Smooth muscle cell of bladder (primary cell): ENCODE measurements at places on chromosomes 7 and 10. TPM values are rescaled to one million over a fixed set of nuclear protein-coding genes. Genes with fewer than 3 reads are reported as not detected.

The CHCHD1 gene
- 22.2 and 25.9 TPM in 2 replicates for total RNA-seq

The NODAL gene
- not detected in 2 replicates for total RNA-seq

The RPEL1 gene
- under 0.01 TPM in 1 of 2 replicates, not detected in the other for total RNA-seq

The MSMB gene
- not detected in 2 replicates for total RNA-seq

The EGR2 gene
- total RNA-seq, result 0.14 and 0.46 TPM in 2 replicates

The GLCCI1 gene
- 6.4 and 9.0 TPM in 2 replicates for total RNA-seq

The AFAP1L2 gene
- 0.09 and 0.14 TPM in 2 replicates for total RNA-seq

The TBX20 gene
- total RNA-seq, result 4.5 and 4.6 TPM in 2 replicates
